CD4-positive, alpha-beta T cell treated with Interleukin-17A for 1 hour (primary cell): ENCODE measurements at places on chromosomes 5 and 9.

- DNase-seq, result no peak
Observed at GRCh38 chr5:133675376-133676154, 63.2 kb upstream of the FSTL4 start.

DNA sequence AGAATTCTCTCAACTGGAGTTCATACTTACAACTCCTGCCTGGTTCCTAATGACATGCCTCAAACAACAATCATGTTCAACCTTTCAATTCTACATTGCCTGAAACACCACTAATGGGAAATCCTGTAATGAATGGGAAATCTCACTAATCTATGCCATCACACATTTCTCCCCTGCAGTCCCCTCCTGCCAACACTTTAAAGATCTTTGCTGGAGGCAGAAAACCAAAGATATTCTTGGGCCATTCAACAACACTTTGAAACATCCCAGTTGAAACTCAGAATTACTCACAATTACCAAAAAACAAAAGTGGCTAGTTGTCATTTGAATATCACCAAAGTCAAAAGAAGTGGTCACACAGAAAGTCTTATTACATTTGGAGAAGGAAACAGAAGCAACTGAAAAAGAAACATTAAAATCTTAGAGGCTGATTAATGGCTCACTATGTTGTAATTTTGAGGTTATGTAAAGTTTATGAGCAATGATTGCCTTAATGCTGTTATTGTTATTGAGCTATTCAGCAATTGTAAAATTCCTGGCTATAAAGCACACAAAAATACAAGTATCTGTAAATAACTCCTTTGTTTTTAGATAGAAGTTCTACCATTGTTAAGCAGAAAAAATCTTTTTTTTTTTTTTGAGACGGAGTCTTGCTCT lies 313.4 kb upstream of the SLC30A5 start:
- DNase-seq, result no peak

- peak; percentile 11 for DNase-seq
Observed at GRCh38 chr9:15423231-15423985, 732 bp downstream of the SNAPC3 start.

DNA sequence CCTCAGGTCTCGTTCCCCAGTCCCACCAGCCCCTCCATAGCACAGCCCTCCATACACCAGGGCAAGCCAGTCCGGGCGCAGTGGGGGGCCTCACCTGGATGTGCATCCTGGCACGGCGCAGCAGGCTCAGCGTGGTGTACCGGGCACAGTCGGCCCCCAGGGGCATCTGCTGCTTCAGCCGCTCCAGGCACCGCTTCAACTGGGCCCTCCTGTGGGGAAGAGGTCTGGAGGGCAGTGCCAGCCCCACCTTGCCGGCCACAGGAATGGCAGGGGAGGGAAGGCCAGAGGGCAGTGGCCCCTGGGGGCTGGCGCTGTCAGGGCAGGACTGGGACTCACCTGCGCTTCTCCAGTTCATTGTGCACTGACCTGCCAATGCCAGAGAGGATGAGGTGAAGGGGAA lies 1.4 kb downstream of the MXD3 start:
- DNase-seq, result no peak
